ENCODE measurements at places on chromosomes 4 and X.

GRCh38 chr4:22514481-22514880 lies 1.4 kb downstream of the ADGRA3 start:
- peak overlapping the region; percentile 99 for H3K4me3 ChIP-seq
- DNase-seq = no peak
- no peaks in the 10 kb centered on the region for H3K27me3 ChIP-seq
- H3K36me3 ChIP-seq = no peaks in the 10 kb centered on the region
- peaks cover 12% of the 10 kb centered on the region for H3K4me1 ChIP-seq
- H3K27ac ChIP-seq = 0 out of 2 replicates have a peak overlapping the region, but pooled peaks have one; percentile 80

- no peak for DNase-seq
- no peaks in the 10 kb centered on the region for H3K4me1 ChIP-seq
- no peak overlapping the region for H3K4me3 ChIP-seq
- H3K27me3 ChIP-seq = no peaks in the 10 kb centered on the region
- H3K36me3 ChIP-seq = no peaks in the 10 kb centered on the region
- no peak overlapping the region for H3K27ac ChIP-seq
These were observed 20.1 kb downstream of the ARHGEF9 start for GRCh38 chrX:63764946-63765345.

- H3K36me3 ChIP-seq = no peaks in the 10 kb centered on the region
- DNase-seq = no peak
- no peak overlapping the region for H3K4me3 ChIP-seq
- no peak overlapping the region for H3K27ac ChIP-seq
- H3K4me1 ChIP-seq = peaks cover 6% of the 10 kb centered on the region
- no peaks in the 10 kb centered on the region for H3K27me3 ChIP-seq
These were observed 203.5 kb downstream of the PRDM5 start for GRCh38 chr4:120718979-120719566.

DNA sequence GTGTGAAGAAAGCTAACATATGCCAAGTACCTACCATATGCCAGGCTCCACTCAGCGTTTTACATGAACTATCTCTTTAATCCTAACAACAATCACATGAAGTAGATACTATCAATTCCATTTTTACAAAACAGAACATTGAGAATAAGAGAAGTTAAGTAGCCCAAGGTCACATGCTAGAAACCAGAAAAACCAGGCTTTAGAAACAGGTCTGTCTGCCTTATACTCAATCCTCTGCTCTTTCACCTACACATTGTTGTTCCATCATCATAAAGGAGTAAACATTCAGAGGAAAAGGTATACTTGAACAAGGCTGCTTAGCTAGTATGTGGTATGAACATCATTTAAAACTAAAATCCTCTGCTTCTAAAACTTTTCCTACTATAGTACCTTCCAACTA lies 42.1 kb downstream of the WDFY3 start:
- no peaks in the 10 kb centered on the region for H3K4me1 ChIP-seq
- DNase-seq = no peak
- H3K36me3 ChIP-seq = no peaks in the 10 kb centered on the region
- H3K27me3 ChIP-seq = no peaks in the 10 kb centered on the region

- no peaks in the 10 kb centered on the region for H3K27me3 ChIP-seq
- no peak overlapping the region for H3K4me3 ChIP-seq
- H3K4me1 ChIP-seq = no peaks in the 10 kb centered on the region
- peaks cover 3% of the 10 kb centered on the region for H3K36me3 ChIP-seq
- H3K27ac ChIP-seq = no peak overlapping the region
- no peak for DNase-seq
These were observed 23.6 kb upstream of the TBC1D14 start for GRCh38 chr4:6885953-6886557.

DNA sequence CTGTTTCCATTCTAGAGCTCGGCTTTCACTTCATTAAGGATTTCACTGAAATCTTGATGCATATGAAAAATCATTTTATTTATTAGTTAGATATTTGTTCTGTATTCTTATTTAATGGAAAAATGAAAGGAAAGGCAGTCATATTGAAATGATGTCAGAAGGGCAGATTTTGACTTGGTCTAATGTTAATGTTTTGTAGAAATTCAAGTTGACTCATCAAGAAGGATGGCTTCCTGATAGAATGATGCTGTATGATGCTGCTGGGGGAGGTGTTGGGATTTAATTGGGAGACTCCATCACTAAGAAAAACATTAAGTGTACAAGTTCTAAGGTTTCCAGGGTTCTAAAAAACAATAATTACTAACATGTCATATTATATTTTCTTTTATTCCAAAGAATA lies 204.8 kb downstream of the PDGFC start:
- no peak overlapping the region for H3K4me3 ChIP-seq
- no peak for DNase-seq
- H3K4me1 ChIP-seq = peaks cover 5% of the 10 kb centered on the region
- no peaks in the 10 kb centered on the region for H3K27me3 ChIP-seq
- H3K36me3 ChIP-seq = no peaks in the 10 kb centered on the region

DNA sequence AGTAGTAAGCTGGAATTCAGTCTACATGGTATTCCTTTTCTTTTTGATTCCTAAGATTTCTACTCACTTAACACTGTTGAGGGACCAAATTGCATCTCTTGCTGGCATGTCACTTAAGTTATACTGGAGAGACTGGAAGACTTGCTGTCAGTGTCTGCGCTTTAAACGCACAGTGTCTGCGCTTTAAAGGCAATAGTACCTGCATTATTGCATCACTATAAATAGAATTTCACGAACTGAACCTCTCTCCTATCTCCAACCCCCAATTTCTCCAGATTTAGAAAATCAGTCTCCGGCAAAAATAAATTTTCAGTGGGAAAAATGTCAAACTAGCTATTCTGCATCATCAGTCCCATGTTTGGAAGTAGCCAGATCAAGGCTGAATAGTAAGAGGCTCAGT lies 21.2 kb downstream of the SMAD1 start:
- no peaks in the 10 kb centered on the region for H3K27me3 ChIP-seq
- no peak overlapping the region for H3K27ac ChIP-seq
- H3K36me3 ChIP-seq = no peaks in the 10 kb centered on the region
- H3K4me1 ChIP-seq = peaks cover 8% of the 10 kb centered on the region
- H3K4me3 ChIP-seq = no peak overlapping the region
- no peak for DNase-seq

DNA sequence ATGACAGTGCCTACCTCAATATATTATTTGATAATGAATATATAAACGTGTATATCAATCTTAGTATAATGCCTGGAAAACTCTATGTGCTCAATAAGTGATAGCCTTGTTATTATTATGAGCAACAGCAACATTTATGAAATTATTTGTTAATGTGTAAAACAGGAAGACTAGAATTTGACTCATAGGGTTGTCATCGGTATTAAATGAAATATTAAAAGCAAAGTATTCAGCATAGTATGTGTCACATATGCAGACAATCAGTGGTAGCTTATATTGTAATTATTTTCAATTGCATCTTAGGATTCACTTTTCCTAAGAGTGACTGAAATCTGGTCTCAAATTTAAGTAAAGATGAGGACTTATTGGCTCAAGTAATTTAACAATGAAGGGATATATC lies 24.6 kb downstream of the SPANXD start:
- H3K4me1 ChIP-seq = no peaks in the 10 kb centered on the region
- H3K4me3 ChIP-seq = no peak overlapping the region
- H3K36me3 ChIP-seq = no peaks in the 10 kb centered on the region
- H3K27ac ChIP-seq = no peak overlapping the region

- no peak overlapping the region for H3K27ac ChIP-seq
- no peaks in the 10 kb centered on the region for H3K36me3 ChIP-seq
- H3K4me1 ChIP-seq = no peaks in the 10 kb centered on the region
- DNase-seq = no peak
- H3K27me3 ChIP-seq = no peaks in the 10 kb centered on the region
These were observed 152.6 kb upstream of the HAND2 start for GRCh38 chr4:173682609-173683008.

DNA sequence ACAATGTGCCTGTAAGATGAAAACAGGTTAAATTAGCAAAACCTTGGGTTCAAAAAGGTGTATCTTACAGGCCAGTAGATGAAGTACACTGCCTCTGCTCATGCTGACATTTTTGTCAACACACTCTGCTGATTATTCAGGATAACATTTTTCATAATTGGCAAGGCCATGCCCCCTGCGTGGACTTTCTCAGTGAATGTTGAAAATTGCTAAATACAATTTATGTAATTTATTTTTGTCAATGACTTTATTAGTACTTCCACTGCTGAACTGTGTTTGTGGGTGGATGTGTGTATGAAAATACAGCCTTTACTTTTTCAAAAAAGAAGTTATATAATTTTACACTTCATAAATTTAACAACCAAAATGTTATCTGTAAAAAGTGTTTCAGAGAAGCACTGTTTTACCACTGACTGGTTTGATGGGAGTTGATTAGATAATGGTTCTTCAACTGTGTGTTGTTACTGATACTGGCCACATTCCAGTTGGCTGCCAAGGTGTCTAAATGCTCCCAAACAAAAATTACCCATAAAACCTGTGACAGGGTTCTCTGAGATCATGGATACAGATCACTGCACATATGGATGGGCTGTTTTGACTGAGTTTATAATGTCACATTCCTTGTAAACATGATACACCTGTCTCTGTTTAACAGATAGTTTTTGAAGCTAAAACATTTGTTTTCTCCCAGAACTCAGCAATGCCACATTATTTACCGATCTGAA lies 151.9 kb upstream of the SLC7A11 start:
- no peak for DNase-seq
- H3K36me3 ChIP-seq = no peaks in the 10 kb centered on the region
- H3K27ac ChIP-seq = no peak overlapping the region
- H3K4me3 ChIP-seq = no peak overlapping the region

- no peak overlapping the region for H3K4me3 ChIP-seq
- H3K36me3 ChIP-seq = no peaks in the 10 kb centered on the region
- no peak overlapping the region for H3K27ac ChIP-seq
- H3K4me1 ChIP-seq = no peaks in the 10 kb centered on the region
- no peak for DNase-seq
These were observed 4.5 kb upstream of the RHOXF1 start for GRCh38 chrX:120120223-120120622.

DNA sequence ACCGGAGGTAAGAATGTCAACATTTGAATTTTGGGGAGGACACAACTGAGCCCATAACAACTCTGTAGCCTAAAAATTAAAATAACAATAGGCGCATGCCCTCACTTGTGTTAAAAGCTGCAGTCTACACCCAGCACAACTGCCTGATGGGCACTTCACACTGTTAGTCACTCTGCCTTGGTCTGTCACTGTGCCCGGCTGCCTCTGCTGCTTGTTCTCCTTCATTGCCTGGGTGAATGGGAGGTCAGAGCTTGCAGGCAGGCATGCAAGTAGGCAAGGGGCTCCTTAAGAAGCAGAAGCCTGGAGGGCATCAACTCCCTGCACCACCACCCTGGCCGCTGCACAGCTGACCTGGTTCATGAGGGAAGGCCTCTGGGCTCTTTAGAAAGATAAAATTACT lies 374.8 kb downstream of the MID1IP1 start:
- DNase-seq = no peak
- no peaks in the 10 kb centered on the region for H3K27me3 ChIP-seq
- no peak overlapping the region for H3K27ac ChIP-seq
- no peak overlapping the region for H3K4me3 ChIP-seq
- no peaks in the 10 kb centered on the region for H3K36me3 ChIP-seq

DNA sequence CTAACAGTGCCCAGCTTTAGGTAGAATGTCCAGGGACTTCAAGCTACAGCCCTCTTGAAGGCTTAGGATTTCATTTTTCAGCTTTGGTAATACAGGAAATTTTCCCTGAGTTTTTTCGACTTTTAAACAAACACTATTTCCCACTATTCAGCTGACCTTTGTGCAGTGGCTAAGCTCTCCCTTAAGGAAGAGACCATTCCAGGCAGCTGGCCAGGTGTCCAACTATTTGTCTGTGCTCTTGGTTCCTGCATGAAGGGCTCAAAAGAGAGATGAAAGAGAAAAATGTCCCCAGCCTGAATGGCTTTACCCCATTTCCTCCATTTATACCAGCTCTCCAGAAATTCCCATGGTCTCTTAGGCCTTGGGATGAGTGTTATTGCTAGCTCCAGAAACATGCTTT lies 111.9 kb upstream of the KLF8 start:
- H3K36me3 ChIP-seq = no peaks in the 10 kb centered on the region
- DNase-seq = no peak
- no peak overlapping the region for H3K4me3 ChIP-seq
- no peaks in the 10 kb centered on the region for H3K27me3 ChIP-seq
- H3K4me1 ChIP-seq = no peaks in the 10 kb centered on the region

DNA sequence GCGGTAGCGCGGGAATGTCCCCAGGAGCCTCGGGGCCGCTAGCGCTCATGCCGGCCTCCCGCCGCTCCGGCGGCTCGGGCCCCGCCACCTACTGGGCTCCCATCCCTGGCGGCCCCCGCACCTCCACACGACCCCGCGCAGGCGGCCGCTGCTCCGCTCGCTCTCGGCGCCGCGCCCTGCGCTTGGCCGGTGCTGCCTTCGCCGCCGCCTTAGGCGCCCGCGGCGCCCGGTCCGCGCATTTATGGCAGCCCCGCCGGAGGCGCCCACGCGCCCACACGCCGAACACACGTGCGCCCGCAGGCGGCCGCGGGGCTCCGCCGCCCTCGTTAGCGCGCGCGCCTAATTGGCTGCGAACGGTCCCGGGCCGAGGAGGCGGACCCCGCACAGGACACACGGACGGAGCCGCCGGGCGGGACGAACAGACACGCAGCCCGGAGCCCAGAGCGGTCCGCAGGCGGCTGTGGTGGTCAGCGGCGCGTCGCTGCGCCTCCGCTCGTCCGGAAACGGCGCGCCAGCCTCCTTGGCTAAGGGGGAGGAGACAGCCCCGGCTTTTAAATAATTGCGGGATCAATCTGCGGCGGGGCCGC lies at the start of gene NKX1-1:
TSS of gene NKX1-1 (minus strand) at position 49 of the 587 bp plus-strand sequence. CDS start at position 49, 0 bp downstream.
- no peak within 1 kb of the TSS for H3K27ac ChIP-seq
- no peaks in the 10 kb centered on the region for H3K4me1 ChIP-seq
- no peak within 1 kb of the TSS for H3K4me3 ChIP-seq
- H3K36me3 ChIP-seq = no peaks in the 10 kb centered on the region
- no peak for DNase-seq
- peaks cover 99% of the 10 kb centered on the region for H3K27me3 ChIP-seq

DNA sequence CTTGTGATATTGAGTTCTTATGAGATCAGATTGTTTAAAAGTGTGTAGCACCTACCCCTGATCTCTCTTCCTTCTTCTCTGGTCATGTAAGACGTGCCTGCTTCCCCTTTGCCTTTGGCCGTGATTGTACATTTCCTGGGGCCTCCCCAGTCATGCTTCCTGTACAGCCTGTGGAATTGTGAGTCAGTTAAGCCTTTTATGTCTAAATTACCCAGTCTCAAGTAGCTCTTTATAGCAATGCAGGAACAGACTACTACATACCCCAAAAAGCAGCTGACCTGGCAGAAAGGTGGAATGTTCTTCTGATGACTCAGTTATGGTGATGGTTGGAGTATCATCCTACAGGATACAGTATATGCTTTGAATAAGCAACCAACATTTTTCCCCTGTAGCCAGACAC lies 11.4 kb upstream of the MCUB start:
- H3K27me3 ChIP-seq = no peaks in the 10 kb centered on the region
- no peaks in the 10 kb centered on the region for H3K36me3 ChIP-seq
- no peak overlapping the region for H3K4me3 ChIP-seq
- no peaks in the 10 kb centered on the region for H3K4me1 ChIP-seq
- no peak for DNase-seq

DNA sequence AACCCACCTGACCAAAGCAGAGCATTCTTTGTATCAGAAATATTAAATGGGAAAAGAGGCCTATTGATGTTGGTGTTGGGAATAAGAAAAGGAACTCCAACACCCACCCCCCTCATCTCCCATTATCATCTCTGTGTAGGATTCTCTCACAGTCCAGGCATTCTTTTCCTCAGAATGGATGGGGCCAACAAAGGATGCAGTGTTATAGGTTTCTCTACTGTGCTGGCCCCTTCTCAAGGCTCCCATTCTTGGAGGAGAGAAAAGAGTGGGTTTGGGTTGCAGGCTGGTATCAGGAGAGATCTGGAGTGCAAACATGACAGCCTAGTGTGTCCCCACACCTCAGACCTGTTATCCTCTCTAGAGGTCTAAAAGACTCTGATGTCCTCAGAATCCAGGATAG lies 59.6 kb downstream of the UGT8 start:
- H3K27me3 ChIP-seq = no peaks in the 10 kb centered on the region
- H3K36me3 ChIP-seq = no peaks in the 10 kb centered on the region
- no peak for DNase-seq
- H3K4me1 ChIP-seq = no peaks in the 10 kb centered on the region
- no peak overlapping the region for H3K4me3 ChIP-seq

Measured in H1 (cell line).